ENCODE measurements at places on chromosomes 12 and 14.

- DNase-seq = no peak
Measured at GRCh38 chr12:74033531-74033930, 504.1 kb upstream of the ATXN7L3B start.

- DNase-seq = no peak
Measured at GRCh38 chr12:2168808-2169207, 116.0 kb downstream of the CACNA1C start.

DNA sequence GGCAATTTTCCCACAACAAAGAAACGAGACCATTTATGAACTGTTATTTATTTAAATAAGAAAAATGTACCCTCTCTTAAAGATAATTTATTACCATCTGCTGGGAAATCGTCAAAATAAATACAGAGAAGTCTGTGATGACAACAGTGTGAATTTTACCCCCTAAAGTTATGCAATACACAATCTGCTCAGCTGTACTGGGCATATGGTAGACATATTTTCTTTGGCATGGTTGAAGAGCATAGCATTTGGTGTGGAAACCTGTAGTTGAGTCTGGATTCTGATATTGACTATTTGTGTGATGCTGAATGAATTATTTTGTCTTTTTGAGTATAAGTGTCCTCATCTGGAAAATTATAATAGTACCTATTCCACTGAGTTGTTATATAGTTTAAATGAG is 60.0 kb downstream of the CFAP54 start:
- DNase-seq = no peak

GRCh38 chr12:102423462-102423861 is 56.9 kb downstream of the IGF1 start:
- DNase-seq = no peak

- no peak for DNase-seq
Measured at GRCh38 chr12:80401191-80401590, 42.8 kb upstream of the PTPRQ start.

GRCh38 chr12:19437996-19438395 is 1.3 kb upstream of the AEBP2 start:
- DNase-seq = no peak

GRCh38 chr12:117343296-117343695 is 18.1 kb downstream of the NOS1 start:
- no peak for DNase-seq

DNA sequence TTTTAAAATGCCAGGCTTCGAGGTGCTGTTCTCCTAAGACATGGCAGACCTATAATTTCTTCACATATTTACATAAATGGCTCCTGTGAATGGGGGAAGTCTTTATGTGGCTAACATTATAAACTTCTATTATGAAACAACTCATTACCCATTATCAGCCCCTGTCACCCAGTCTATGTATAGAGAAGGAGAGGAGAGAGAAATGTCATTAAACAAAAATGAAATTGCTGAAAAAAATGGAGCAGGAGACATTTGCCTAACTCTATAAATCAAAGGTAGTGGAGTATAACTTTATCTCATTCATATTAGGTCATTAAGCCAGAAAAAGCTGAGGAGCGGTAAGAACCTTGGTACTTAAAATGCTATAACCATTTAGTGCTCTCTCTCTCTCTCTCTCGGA is 71.9 kb upstream of the KRR1 start:
- no peak for DNase-seq

GRCh38 chr12:26963413-26963812 is 25.1 kb downstream of the FGFR1OP2 start:
- DNase-seq = no peak

- no peak for DNase-seq
Measured at GRCh38 chr14:51211149-51211548, 28.9 kb upstream of the TMX1 start.

GRCh38 chr14:54533100-54533499 is 23.4 kb downstream of the CGRRF1 start:
- no peak for DNase-seq
